ENCODE measurements at places on chromosomes 12 and 14.

DNA sequence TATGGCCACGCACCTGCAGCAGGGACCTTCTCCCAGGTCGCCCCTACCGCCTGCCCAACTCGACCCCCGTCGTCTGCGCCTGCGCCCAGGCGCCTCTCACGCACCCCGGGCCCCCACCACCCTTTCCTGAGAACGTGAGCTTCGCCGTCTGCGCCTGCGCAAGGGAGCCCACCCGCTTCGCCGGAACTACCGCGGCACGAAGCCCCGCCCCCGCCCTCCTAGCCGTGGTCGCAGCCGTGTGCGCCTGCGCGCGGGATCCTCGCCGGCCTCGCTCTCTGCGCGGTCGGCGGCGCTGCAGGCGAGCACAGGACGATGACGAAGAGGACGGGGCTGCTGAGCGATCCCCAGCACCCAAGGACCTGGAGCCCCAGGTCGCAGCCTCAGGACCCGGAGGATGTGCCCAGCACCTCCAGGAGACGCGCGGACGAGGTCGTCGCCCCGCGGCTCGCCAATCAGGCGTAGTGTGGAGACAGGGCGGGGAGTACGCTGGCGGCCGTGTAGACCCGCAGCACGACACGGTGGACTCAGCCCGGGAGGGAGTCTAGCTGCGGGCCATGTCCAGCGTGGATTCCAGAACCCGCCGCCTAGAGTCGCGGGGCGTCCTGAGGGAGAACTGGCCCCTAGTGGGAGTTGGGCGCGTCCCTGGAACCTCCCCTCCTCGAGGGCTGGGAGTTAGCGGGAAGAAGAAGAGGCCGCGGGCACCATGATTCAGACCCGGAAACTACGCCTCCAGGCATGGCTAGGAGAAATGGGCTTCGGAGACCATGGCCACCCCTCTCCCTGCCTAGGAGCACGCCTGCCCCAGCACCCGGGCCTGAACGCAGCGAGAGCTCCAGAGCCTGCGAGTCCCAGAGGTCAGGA, 1120.8 kb upstream of the TMEM132C start:
- no peak for DNase-seq

DNA sequence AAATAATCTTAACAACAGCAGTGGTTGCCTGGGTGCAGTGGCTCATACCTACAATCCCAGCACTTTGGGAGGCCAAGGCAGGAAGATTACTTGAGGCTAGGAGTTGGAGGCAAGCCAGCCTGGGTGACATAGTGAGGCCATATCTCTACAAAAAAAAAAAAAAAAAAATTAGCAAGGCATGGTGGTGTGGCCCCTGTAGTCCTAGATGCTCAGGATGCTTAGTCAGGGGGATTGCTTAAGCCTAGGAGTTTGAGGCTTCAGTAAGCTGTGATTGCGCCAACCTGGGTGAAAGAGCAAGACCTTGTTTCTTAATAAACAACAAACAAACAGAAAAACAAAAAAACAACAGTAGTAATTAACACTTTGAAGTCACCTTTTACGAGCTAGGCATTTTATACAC, 642 bp upstream of the ACSM4 start:
- DNase-seq = no peak

DNA sequence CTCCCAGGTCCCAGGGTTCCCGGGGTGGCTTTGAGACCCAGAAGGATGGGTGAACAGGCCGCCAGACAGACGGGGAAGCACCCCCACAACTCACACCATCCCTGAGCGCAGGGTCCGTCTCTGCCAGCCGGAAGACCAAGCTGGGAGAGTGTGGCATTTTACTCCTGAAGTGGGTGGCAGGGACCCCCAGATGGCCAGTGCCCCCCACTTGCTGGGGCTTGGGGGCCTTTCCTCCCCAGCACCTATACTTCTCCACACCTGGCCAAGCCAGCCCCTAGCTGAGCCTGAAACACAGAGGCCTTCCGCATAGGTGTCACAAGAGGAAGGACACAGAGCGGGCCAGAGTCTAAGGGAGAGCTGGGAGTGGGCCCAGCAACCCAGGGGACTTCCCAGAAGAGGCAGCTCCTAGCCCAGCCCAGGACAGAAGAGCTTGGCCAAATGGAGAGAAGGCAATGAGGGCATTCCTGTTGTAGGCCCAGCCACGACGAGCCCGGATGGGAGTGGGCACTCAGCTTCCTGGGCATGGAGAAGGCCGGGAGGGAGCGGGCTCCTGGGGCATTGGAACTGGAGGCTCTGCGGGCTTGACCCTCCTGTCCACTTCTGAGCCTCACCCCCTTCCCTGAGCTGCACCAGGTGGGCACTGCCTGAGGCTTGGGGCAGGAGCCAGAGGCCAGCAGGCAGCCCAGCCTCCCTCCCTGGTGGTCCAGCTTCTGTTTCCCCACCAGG, 3.3 kb downstream of the AHNAK2 start:
- no peak for DNase-seq

DNA sequence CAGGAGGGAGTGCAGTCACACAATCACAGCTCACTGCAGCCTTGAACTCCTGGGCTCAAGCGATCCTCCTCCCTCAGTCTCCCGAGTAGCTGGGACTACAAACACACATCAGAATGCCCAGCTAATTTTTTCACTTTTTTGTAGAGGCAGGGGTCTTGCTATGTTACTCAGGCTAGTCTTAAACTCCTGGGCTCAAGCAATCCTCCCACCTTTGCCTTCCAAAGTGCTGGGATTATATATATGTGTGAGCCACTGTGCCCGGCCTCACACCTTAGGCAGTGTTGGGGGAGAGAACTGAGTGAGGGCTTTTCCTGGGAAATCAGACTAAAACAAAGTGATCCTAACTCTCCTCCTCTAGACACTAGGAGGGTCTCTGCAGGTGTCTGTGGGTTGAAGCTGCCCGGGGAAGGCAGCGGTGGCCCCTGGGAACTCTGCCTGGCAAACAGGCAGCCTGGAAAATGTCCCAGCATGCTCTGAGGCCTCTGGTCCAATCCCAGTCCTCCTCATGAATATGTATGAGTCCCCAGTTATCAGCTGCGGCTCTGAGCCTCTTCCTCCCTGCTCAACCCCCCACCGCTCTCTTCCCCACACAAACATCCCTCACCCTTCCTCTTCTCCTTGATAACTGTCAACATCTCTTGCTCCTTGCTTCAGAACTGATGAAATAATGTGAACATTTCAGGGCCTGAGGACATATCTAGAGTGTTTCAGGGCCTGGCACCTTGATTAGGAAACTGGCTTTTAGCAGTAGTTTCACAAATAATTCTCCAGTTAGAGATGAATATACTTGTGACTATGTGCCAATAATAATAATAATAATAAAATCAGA, 7.9 kb upstream of the NAA25 start:
- DNase-seq = peak; percentile 82

DNA sequence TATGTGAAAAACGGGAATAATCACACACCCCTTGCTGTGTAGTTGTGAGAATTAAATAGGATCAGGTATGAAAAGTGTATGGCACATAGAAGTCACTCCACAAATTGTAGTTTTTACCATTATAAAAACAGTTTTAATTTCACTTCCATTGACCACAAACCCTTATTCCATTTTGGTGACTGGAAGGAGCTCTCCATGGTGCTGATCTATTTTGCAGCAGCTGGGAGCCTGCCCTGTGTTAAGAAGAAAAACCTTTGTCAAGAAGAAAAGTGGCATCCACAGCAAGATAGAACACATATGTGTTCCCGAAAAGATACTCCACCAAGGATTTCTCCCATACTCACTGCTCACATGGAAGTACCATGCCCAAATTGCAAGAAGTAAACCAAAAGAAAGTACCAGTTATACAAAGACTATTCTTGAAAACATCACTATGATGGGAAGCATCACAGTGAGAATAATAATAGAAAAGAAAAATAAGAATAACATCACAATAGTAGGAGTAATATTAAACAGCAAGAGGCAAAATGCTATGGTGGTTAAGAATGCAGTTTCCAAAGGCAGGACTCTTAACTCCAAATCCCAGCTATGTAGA, 58.7 kb downstream of the TUNAR start:
- DNase-seq = no peak

GRCh38 chr12:47939009-47939601, 24.3 kb upstream of the TMEM106C start:
- no peak for DNase-seq

GRCh38 chr14:77607741-77608302, 8.6 kb downstream of the SPTLC2 start:
- DNase-seq = no peak

- no peak for DNase-seq
Observed at GRCh38 chr12:5971194-5971850, 26.3 kb upstream of the ANO2 start.

DNA sequence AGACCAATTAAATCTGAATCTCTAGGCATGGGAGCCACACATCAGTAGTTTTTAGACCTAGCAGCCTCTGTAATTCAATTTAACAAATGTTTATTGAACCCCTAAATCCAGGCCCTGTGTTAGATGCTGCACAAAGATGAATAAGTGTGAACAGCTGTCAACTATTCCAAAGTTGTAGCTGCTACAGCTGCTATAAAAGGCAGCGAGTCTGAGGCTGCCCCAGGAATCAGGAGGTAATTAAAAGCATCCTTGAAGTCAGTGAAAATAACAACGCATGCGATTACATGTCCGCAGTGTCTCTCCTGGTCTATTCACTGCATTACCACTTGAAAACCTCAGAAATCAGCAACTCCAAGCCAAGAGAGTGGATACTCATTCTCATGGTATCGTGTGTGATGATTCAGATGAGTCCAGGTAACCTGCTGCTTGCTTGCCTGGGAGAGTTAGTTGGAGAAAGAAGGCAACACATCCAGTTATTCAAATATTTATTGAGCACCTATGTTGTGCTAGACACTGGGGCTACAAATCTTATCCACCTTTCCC, 34.9 kb upstream of the DDHD1 start:
- no peak for DNase-seq

GRCh38 chr14:67263499-67264149, 22.4 kb downstream of the PALS1 start:
- no peak for DNase-seq

- no peak for DNase-seq
Observed at GRCh38 chr14:61438497-61438859, 117.1 kb downstream of the PRKCH start.

GRCh38 chr12:130517588-130517987, 179.9 kb downstream of the PIWIL1 start:
- DNase-seq = no peak

DNA sequence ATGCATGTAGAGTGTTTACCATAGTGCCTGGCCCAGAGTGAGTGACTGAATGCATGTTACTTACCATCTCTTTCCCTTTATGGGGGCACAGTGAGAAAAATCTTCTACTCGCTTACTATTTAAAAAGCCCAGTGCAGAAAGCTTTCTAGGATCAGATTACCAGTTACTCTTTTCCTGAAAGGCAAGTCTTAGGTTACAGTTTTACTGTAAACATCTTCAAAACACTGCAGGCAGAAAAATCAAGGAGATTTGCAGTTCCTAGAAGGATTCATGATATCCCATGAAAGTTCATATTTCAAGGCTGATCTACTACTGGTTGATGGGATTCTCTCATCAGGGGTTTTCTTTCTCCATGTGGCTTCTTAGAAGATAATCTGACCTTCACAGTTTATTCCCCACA, 29.3 kb upstream of the DAAM1 start:
- DNase-seq = no peak

- no peak for DNase-seq
Observed at GRCh38 chr14:105193916-105194782, 13.0 kb upstream of the NUDT14 start.

- DNase-seq = no peak
Observed at GRCh38 chr14:50559990-50560930, at the start of gene ATL1. TSS of gene ATL1 (plus strand) at chr14:50560145. CDS start at chr14:50560266, 121 bp downstream.

DNA sequence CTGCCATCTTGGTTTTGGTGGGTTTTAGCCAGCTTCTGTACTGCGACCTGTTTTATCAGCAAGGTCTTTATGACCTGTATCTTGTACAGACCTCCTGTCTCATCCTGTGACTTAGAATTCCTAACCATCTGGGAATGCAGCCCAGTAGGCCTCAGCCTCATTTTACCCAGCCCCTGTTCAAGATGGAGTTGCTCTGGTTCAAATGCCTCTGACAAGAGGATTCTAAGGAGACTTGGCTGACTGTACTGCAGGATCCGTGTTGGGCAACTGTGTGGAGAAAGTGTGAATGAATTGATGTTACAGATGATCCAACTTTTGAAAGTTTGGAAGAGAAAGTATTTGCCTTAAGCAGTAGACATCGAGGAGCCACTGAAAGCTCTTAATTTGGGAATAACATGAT, 91.0 kb downstream of the TTLL5 start:
- DNase-seq = no peak

GRCh38 chr14:43625294-43625693, 881.8 kb downstream of the FSCB start:
- no peak for DNase-seq

DNA sequence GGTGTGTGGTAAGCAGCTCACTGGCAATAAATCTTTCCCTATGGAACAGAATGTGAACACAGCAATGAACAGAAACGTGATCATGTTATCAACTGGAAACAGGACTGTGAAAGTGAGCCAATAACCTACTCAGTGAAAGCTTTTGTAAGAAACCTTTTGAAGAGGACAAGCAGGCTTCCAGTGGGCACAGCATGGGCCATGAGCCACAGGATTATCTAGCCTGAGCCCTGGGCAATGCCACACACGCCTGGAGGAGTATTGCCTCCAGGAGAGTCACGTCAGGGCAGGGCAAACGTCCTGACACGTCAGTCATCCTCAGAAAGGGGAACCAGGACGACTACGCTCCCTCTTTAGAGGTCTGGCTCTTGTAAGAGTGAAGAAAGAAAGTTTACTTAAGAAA, 32.3 kb downstream of the NRDE2 start:
- DNase-seq = peak; percentile 20
